ENCODE measurements at places on chromosomes 12 and 14. TPM values are rescaled to one million over a fixed set of nuclear protein-coding genes. Genes with fewer than 3 reads are reported as not detected.

- peaks cover 31% of the 10 kb centered on the region for H3K4me1 ChIP-seq
- H3K4me3 ChIP-seq, result no peak overlapping the region
- H3K27ac ChIP-seq, result no peak overlapping the region
- peaks cover 19% of the 10 kb centered on the region for H3K36me3 ChIP-seq
- H3K27me3 ChIP-seq, result no peaks in the 10 kb centered on the region
Measured at GRCh38 chr12:121219353-121219986, 9.5 kb downstream of the P2RX4 start.

DNA sequence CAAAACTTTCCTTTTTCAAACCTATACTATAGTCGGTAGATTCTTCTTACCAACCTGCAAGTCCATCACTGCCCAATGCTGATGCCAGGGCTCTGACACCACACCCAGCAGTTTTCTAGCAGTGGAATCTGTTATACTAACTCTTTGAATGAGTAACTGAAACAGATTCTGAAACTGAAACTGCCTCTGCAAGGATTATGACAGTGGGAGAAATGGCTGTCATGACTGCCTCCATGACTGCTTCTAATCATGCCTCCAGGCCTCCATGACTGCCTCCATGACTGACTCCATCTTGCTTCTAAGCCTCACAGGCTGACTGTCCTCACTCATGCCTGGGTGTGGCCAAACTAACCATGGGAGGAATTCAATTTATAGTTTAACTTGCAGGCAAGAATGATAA is 29.4 kb upstream of the OXA1L start:
- no peak overlapping the region for H3K27ac ChIP-seq
- no peaks in the 10 kb centered on the region for H3K36me3 ChIP-seq
- DNase-seq, result no peak
- no peak overlapping the region for H3K4me3 ChIP-seq

- H3K36me3 ChIP-seq, result peaks cover 5% of the 10 kb centered on the region
- peaks cover 7% of the 10 kb centered on the region for H3K4me1 ChIP-seq
- H3K4me3 ChIP-seq, result no peak overlapping the region
- no peaks in the 10 kb centered on the region for H3K27me3 ChIP-seq
- no peak overlapping the region for H3K27ac ChIP-seq
Measured at GRCh38 chr12:12392413-12392812, 35.5 kb downstream of the BORCS5 start.

The DPF3 gene
- total RNA-seq, result 9.6 TPM

- H3K4me3 ChIP-seq, result no peak overlapping the region
- peaks cover 49% of the 10 kb centered on the region for H3K36me3 ChIP-seq
- H3K27ac ChIP-seq, result no peak overlapping the region
- H3K27me3 ChIP-seq, result no peaks in the 10 kb centered on the region
Measured at GRCh38 chr12:125021771-125022170, 28.3 kb downstream of the BRI3BP start.
